Omental fat pad (tissue), 4 donors: ENCODE measurements at places on chromosomes 2 and 18.
A peak's percentile ranks its signal among the peaks of the same experiment; 100 is the strongest.

DNA sequence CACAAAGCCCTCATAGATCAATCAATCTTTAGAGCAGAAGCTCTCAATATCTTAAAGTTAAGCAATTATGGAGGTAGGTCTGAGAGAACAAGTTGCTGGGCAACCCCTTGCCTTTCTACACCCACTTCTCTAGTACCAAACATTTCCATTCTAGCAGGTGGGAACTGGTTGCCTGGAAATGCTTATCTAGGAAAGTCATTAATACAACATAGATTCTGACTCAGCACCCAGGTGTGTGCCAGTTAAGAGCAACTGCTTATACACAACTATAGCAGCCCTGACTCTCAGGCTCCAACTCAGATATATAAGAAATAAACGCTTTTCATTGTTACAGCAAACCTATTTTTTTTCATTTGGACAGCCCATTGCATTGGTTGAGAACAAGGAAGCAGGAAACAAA, 237.7 kb downstream of the IRS1 start:
- DNase-seq = no peak

- DNase-seq = no peak
Measured at GRCh38 chr2:137872577-137872976, 91.7 kb upstream of the HNMT start.

GRCh38 chr2:192124571-192124970, 70.2 kb downstream of the TMEFF2 start:
- DNase-seq = no peak

- DNase-seq = no peak
Measured at GRCh38 chr18:37280701-37281393, 284.8 kb downstream of the CELF4 start.

DNA sequence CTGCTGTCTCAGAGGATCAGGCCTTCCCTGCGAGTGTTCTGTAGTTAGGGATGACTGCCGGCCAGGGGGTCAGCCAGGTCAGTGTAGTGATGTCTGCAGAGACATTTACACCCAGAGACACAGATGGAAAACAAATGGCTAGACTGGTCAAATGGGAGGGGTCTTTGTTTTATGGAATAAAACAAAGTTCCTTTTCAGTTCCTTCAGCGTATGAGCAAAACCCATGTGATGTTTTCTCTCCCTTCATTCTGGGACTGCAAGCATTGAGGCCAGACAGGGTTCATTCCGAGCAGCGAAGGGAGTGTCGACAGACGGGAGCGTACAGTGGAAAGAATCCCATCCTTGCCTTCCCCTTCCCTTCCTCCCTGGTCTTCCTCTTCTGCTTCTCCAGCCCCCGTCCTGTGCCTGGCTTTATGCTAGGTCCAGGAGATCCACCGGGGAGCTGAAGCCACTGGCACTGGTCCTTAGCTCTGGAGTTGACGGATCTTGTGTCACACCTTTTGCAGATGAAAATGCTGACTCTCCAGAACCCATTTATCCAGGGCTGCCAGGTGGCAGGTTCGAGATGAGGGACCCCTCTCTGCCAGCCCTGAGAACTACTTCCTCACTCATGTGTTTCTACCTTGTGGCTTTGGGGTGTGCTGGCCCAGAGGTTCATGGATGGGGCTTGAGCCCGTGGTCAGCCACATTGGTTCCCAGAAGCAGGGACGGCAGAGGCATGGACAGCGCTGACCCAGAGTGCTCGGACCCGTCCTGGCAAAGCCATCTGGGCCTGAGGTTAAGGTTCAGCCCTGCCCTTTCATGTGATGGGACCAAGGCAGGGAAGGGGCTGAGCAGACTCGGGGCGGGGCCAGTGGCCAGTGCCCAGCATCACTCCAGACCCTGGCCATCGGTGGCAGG, 24.2 kb downstream of the ITGB1BP1 start:
- DNase-seq = no peak

GRCh38 chr2:189798312-189799029, 14.2 kb downstream of the PMS1 start:
- no peak for DNase-seq

- no peak for DNase-seq
Measured at GRCh38 chr2:202069170-202070067, 3.6 kb upstream of the KIAA2012 start.

DNA sequence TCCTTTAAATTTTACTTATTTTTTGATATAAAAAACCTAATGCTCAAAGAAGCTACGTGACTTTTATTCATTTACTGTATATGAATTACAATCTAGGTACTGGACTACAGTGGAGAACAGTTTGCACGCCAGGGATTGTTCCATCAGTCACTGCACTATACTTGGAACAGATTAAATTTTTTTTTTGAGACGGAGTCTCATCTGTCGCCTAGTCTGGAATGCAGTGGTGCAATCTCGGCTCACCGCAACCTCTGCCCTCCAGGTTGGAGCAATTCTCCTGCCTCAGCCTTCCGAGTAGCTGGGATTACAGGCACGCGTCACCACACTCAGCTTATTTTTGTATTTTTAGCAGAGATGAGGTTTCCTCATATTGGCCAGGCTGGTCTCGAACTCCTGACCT, 330.0 kb upstream of the SLC14A2 start:
- DNase-seq = no peak

GRCh38 chr2:232207174-232207573, 171.4 kb upstream of the ALPP start:
- DNase-seq = no peak

- peak; percentile 24 for DNase-seq
Measured at GRCh38 chr2:188293601-188294351, 2.1 kb downstream of the GULP1 start.

DNA sequence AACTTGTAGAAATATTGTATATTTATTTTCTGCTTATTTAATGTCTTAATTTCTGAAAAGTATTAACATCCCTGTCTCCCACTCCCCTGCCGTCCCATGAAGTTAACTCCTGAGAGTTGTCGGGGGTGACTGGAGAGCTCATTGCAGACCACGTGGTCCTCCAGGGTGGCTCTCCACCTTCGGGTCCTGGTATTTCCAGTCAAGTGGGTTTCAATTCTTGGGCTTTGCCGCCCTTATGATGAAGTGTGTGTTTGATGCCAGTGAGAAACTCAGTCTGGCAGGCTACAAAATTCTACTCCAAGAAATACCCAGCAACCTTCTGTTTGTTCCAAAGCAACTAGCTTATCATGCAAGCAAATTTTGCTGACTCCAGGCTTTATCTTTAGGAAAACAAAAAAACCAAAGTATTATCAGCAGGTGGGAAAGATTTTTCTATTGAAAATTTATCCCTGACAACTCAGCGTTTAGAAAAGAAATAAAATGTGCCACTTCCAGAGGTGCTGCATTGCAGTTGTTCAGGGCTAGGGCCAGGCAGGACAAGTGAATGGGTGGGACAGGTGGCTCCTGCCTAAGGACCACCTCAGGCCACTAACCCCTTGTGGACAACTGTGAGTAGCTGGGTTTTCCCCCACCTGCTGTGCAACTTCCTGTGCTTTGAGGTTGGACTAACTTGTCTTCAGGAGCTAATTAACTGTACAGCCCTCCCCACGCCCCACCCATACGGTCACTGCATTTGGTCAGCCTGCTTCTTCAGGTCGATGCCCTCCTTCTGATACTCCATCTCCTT, 46.6 kb downstream of the BCL2L11 start:
- no peak for DNase-seq

DNA sequence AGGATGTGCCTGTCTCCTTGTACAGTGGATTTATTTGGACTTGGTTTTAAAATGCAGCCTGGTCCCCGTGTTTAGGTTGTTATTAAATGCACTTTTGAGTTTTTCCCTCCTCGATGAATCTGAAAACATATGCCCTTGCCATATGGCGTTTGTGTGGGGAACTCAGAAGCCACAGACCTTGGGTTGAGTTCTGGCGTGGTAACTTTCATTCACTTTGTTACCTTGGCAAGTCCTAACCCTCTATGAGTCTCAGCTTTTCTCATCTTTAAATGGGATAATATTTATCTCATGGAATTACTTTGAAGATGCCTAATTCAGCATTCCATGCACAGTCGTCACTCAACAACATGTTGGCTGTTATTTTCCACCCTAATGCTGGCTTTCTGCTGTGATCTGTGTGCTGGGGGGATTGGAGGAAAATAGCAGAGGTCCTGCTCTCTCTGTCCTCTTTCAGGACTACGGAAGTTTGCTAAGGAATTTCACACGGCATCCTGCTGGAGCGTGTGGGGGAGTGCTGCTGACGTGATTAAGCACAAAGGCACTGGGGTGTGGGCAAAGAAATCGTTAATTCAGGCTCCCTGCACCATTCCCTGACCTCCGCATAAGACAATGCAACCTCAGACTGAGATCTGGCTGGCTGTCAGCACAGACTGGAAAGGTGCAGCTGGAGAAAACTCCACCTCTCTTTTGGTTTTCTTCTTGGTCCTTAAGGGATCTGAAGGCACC, 61.7 kb downstream of the LDLRAD4 start:
- DNase-seq = no peak

DNA sequence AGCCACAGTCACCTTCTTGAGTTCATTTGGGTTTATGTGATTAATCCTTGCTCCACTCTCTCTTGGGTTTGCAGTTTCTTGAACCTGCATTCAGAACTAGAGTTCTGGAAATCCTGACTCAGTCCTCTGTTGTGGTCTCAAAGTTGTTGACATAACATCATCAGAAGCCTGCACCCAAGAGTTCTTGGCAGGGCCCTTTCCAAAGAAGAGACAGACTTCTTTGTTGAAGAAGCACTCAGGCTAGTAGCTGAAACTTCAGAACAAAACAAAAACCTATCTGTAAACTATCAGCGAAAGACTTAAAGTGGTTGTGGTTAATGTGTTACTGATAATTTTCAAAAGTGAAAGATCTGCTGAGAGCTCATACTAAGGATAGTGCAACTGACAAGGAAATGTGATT, 120.8 kb downstream of the FAM168B start:
- no peak for DNase-seq

DNA sequence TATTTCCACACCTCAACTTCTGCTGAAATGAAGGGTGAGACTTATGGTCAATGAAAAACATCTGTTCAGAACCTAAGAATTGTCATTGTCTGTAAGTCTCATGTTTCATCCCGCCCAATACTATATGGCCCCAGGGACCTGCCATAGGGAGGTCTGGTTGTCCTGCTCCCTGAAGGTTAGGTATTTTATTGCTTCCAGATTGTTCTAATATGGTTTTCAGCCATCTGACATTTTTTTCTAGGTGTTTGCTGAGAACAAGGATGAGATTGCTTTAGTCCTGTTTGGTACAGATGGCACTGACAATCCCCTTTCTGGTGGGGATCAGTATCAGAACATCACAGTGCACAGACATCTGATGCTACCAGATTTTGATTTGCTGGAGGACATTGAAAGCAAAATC, 7.3 kb downstream of the XRCC5 start:
- DNase-seq = no peak

DNA sequence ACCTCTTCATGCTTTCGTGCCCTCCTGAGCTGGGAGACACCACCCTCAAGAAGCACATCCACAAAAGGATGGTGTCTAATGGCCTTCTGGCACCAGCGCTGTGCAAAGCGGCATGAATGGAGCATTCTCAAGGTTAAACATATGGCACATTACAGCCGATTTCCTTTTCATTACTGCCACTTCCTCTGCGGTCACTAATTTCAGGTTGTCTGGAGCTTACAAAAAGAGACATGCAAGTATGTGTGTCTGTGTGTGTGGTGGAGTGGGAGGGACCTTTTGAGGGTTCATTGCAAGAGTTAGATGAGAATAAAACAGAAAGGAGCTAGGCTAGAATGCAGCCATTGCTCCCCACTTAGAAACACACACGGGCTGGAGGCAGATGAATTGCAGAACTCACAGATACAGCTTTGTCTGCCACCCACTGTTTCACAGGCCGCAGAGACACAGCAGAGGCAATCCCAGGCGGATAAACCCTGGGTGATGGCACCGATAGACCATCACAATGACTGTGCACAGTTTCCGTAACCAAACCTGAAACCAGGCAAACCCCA, 76.0 kb downstream of the TGIF1 start:
- DNase-seq = no peak

- DNase-seq = no peak
Measured at GRCh38 chr2:60550178-60550983, 3.1 kb downstream of the BCL11A start.

DNA sequence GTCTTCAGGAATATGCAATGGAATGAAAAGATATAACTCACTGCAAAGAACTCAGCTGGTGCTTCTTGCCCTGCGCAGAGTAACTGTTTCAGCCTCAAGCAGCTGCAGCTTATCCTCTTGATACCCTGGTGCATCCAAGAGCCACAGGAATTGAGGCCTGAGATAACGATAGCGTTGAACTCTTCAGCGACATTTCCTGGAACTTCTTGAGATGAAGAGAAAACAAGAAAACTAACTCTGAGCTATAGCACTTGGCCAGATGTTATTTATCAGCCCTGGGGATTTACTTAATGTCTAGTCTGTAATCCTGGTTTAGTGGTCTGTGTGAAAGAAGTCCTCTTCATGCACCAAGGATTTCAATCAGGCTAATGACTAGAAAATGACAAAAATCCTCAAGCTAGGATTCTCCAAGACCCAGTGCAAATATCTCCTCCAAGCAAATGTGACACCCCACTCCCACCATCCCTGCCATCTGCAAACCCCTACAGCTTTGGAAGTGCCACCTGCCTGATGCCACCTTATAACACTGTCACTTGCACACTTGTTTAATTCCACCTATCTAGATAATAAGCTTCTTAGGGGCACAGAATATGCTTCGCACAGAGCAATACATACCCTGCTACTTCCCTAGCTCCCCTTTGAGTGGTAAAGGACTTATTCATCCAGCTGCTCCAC, 40.6 kb downstream of the EHD3 start:
- no peak for DNase-seq

- DNase-seq = no peak
Measured at GRCh38 chr2:205563646-205564045, 118.7 kb upstream of the NRP2 start.

- DNase-seq = no peak
Measured at GRCh38 chr2:171410101-171410500, 23.7 kb downstream of the METTL8 start.

- DNase-seq = no peak
Measured at GRCh38 chr2:190535121-190535439, 558 bp upstream of the NEMP2 start.

- no peak for DNase-seq
Measured at GRCh38 chr18:56286775-56287325, 351.5 kb downstream of the TXNL1 start.

DNA sequence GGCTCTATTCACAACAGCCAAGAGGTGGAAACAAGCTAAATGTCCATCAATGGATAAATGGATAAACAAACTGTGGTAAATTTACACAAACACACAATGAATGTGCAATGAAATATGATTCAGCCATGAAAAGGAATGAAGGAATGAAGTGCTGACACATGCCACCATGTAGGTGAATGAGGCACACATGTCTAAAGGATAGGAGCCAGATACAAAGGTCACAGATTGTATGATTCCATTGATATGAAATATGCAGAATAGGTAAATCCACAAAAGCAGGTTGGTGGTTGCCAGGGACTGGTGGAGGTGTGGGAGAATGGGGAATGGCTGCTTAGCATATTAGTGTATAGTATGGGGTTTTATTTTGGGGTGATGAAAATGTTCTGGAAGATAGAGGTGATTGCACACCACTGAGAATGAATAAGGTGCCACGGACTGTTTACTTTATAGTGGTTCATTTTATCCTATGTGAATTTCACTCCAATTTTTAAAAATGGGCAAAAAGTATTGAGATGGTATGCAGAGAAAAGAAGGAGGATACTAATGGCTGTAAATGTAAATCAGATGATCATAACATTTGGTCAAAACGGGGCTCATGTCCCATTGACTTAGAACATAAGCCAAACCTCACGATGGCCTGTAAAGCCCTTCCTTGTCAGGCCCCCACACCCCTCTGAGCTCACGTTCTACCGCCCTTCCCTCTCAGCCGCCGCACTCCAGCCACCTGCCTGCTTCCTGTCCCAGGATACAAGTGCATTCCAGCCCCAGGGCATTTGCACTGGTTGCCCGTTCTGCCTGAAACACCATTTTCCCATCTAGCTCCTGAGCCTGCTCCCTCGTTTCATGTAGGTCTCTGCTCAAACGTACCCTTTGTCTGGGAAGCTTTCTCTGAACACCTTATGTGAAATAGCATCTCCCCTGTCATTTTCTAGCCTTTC, 165.5 kb downstream of the DDX1 start:
- DNase-seq = no peak
